AG04450 (cell line): ENCODE measurements at places on chromosomes 4 and X. TPM values are rescaled to one million over a fixed set of nuclear protein-coding genes. Genes with fewer than 3 reads are reported as not detected.

- DNase-seq: no peak
Observed at GRCh38 chr4:129446074-129446473, 350.1 kb downstream of the C4orf33 start.

- DNase-seq: no peak
Observed at GRCh38 chr4:184329235-184329634, 111.6 kb upstream of the ENPP6 start.

DNA sequence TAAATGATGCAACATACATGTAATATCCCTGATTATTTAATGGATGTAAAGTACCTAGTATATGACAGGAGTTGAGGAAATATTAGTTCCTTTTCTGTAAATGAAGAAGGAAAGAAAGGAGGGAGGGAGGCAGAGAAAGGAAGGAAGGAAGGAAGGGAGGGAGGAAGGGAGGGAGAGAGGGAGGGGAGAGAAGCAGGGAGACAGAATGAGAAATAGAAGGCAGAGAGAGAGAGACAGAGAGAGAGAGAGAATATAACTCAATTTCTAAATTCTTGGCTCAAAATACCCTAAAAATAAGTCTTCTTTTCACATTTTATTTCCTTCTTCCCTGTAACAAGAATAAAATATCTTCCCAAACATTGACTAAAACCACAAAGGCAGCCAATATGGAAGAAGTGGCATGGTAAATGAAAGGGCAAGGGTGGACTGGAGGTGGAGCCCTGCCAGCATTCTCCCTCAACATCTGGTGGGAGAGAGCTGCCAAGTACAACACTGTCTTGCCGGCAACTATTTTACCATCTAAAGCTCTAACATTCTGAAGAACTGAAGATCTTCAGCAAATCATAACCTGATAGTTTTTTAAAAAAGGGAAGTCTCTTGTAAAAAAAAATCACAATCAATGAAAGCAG is 245.1 kb downstream of the PPP3CA start:
- DNase-seq: peak; percentile 66

- no peak for DNase-seq
Observed at GRCh38 chrX:46461660-46462191, 83.5 kb downstream of the ZNF674 start.

DNA sequence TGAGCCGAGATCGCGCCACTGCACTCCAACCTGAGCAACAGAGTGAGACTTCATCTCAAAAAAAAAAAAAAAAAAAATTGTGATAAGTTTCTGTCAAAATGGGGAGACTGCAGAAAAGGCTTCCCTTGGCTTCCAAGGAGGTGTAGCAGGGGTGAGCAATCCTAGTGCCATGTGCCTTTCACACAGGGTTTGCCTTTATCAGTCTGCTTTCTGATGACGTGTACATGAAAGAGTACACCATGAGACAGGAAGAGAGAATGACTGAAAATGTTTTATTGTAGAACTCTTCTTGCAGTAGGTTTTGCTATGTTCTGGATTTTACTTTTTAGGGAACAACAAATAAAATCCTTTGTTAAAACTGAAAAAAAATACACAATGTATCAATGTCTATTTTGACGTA is 23.4 kb upstream of the ZFP42 start:
- no peak for DNase-seq

GRCh38 chr4:96375367-96375766 is 535.5 kb downstream of the PDHA2 start:
- no peak for DNase-seq

DNA sequence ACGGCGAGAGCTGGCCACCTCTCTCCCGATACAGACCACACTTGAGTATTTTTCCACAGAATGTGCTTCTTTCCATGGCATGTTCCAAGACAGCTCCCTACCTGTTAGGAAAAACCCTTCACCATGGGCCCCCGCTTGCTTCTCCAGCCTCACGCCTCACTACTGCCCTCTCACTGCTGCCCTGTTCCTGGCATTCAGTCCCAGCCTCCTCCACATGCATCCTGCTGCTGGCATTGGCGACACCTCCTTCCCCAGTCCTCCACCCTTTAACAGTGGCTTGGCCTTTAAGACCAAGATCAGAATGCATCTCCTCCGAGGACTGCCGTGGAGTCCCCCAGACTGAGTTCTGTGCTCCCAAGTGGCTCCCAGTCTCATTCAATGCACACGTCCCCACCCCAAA is 10.7 kb downstream of the PNMA6F start:
- DNase-seq: no peak

GRCh38 chrX:132669142-132669541 is 180.3 kb upstream of the MBNL3 start:
- no peak for DNase-seq

The MAGEB1 gene
- not detected in 2 replicates for polyA plus RNA-seq

The CYTL1 gene
- polyA plus RNA-seq: 26.3 and 30.0 TPM in 2 replicates

The PRRG3 gene
- not detected in 2 replicates for polyA plus RNA-seq
